ENCODE measurements at places on chromosomes 12 and 14.

DNA sequence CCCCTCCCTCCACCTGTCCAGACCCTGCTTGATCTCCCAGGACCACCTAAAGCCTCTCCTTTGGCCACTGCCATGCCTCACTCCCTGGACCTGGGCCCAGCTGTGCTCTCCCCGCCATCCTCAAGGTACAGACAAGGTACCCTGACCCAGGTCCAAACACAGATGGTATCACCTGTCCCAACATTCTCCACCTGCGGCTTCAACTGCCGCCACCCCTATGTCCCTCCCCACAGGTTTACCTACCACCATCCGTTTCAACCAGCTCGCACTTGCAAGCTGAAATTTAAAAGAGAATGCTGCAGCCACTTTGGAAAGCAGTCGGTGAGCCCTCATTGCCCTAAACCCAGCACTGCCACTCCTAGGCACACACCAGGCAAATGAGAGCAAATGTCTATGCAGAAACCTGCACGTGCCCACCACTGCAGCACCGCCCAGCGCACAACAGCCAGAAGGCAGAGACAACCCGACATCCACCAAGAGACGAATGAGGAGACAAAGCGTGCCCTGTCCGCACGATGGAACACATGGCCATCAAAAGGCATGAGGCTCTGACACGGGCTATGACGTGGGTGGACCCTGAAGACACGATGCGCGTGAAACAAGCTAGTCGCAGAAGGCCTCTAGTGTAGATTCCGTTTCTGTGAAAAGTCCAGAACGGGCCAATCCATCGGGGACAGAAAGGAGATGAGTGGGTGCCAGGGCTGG lies 71.0 kb downstream of the RFLNA start:
- no peak for DNase-seq

DNA sequence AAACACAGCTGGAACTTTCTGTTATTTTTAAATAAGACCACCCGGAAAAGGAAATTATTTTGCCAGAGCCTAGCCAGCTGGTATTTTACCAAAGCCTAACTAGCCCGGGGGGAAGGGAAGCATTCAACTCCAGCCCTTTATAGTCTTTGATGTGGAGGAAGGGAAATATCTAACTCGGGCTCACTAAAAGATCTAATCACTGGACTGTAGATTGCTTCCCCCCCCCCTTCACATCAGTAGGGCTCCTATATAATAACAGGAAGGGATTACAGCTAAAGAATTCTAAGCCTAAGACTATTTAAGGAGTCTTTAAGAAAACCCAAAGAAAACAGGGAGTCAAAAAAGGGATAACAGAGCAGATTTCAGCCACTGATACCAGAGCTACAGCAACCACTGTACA lies 431.1 kb downstream of the KCNH5 start:
- no peak for DNase-seq

DNA sequence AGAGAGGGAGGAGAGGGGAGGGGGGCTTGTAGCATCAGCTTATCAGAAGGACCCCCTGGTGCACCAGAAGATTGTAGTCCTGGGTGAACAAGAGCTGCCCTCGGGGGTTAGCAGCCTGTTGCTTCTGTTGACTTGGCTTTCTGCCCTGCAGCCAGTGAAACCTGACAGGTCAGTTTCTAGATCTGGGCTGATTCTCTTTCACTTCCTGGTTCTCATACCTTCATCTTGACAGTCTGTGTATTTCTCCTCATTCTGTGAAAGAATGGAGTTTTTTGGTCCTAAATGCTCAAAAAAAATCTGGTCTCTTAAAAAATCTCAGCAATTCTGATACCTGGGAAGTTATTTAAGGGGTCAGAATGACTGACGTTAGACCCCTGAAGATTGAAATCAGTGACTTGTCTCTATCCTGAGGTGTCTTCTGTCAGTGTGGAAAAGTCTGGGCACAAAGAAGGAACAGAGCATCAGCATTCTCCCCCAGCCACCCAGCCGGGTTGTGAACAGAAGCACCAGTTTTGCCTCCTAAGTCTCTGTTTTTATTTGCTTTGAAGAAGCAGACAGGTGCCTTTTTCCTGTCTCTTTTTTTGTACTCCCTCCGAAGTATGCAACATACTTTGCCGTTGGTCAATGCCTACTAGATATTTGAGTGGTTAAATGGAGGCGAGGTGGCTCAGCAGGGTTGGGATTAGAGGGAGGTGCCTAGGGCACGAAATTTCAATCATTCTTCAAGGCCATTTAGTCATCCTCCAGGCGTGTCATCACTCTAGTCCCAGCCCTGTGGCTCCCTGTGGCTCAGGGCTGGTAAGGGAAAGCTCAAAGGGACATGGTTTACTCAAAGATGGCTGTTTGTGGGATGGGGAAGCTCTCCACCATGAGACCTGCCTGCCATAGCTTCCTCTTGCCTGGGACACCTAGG lies 24.0 kb downstream of the TTC9 start:
- peak; percentile 20 for DNase-seq

DNA sequence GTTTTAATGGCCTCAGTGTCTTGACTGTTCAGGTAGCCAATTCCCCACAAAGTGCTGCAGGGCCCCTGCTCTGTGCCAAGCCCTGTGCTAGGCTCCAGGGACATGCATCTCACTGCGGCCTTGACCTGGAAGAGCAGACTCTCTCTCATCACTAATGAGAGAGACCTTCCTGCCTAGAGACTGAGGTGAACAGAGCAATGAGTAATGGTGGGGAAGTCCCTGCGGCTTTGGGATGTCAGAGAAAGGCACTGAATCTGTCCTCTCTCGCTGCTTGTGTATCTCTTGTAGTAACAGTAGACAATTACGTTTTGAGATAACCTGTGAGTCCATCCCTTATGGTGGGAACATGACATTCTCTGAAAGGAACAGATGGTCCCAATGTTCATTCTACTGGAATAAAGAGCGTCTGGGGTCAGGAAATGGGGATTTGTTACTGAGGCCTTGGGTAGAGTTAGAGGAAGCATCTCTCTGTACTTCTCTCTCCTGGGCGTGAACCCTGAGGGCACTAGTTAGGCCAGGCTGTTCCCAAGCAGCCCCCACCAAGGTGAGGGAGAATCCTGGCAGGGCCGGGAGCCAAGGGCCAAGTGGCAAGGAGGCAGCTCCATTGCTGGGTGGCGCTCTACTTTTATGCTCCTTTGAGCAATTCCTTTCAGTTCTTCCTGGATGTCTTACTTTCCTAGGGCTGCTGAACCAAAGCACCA lies 13.5 kb downstream of the NFATC4 start:
- DNase-seq = no peak

GRCh38 chr12:16939871-16940306 lies 333.9 kb upstream of the LMO3 start:
- DNase-seq = no peak

- DNase-seq = no peak
These were observed 2.2 kb downstream of the ENDOU start for GRCh38 chr12:47722941-47723631.

DNA sequence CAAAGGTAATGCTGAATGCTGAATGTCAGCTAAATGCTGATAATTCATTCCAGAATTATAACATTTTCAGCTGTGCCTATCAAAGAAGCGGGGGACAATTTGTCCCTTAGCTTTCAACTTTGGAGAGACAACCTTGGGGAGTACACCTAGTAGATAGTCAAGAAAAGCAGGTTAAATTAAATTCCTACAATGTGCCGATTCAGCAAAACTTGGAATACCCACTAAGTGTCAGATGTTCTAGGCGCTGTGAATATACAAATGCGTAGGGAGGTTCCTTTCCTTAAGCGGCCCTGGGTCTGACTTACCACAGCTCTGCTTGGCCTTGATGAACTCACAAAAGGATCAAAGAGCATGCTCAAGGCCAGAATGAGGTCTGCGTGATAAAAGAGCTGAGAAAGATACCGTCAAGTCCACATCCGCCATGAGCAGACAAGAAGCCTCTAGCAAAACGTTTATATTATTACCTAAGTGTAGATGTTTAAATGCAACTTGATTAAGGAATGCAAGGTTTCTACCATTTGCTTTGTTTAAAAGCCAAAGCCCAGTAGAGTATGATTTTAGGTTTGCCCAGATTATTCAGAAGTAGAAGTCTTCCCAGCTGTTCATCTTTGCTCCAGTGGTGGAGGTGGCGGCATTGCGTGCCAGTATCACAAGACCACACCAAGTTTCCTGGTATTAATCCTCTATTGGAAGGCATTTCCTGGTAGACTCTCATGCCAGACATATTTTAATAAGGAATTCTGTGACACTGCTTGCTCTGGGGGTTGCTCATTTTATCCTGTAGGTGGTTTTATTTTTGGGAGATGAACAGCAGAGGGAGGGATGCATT lies 368.6 kb downstream of the DPF3 start:
- DNase-seq = no peak

DNA sequence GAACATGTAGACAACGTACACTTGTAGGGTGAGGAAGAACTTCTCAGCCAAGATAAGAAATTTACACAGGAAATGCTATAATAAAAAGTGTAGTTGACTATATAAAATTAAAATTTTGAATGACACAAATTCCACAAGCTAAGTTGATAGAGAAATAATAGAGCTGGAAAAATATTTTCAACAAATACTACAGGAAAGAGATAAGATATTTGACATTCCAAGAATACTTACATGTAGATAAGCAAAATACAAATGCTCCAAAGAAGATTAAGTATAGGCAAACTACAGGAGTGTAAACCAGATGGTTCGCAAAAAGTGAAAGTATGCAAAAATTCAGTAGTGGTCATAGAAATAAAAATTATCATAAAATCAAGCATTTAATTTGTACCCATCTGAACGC lies 49.2 kb upstream of the ANP32D start:
- no peak for DNase-seq

DNA sequence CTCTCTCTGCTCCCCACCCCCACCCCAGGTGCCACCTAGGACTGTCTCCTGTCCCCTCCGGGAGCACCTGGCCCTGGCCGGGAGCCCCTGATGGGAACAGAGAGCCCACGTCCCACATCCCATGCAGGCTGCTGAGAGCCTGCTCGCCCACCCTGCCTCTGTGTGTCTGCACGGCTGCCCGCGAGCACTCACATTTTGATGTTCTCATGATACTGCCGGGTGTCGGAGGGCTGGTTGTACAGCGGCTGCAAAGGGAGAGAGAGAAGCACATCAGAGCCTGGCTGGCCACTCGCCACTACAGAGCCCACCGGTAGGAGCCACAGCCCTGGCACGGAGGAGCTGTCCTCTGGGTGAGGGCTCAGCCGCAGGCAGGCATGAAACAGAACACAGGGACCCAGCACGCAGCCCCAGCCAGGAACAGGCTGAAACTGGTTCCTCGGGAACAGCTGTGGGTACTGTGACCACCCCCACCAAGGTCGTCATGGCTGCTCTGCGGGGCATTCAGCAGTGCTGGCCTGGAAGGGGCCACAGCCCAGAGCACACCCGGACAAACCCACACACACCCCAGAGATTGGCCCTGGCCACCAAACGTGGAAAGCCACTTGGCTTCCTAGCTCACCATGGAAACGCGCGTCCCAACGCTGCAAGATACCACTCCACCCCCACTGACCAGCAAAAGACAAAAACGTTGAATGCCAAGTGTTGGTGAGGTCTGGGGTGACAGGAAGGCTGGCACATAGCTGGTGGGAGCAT lies 117.6 kb downstream of the NCOR2 start:
- DNase-seq = no peak

GRCh38 chr12:77667101-77667500 lies 163.6 kb upstream of the NAV3 start:
- DNase-seq = no peak

DNA sequence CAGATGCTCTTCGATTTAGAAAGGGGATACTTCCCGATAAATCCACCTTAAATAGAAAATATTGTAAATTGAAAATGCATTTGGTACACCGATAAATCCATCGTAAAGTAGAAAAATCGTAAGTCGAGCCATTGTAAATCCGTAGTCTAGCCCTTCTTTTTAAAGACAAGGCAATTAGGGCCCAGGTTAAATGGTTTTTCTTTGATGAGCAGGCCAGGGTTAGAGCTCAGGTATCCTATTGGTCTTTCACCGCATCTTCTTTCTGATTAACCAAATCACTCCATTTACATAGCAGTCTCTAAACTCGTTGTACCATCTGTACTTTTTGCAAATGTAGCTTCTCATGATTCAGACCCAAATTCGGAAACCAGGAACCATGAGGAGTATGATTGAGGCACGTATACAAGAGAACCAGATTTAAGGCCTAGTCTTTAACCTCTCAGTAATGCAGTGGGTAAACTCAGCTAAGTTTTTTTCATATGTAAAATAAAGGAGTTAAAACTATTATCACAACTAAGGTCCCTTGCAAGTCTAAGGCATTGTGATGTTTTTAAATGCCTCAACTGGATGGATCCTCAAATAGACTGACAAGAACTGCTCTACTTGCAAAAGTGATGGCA lies 2.2 kb upstream of the YAF2 start:
- DNase-seq = no peak

DNA sequence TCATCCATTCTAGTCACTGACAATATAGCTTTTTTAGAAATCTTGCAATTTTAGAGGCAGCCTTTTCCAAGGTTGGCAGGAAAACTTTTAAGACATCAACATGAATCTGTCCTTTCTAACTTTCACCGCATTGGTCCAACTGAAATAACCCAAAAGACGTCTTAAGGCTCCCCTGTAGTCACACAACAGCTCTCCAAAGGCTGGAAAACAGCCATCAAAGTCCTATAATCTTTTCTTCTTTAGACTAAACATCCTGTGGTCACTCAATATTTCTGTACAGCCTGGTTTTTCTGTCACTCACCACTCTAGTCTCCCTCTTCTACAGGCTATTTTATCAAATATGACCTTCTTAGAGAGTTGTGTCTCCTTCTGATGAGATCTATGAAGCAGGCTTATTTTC lies 4.5 kb upstream of the PTPRB start:
- DNase-seq = no peak

- DNase-seq = no peak
These were observed 181.1 kb downstream of the ESR2 start for GRCh38 chr14:64112867-64113678.

DNA sequence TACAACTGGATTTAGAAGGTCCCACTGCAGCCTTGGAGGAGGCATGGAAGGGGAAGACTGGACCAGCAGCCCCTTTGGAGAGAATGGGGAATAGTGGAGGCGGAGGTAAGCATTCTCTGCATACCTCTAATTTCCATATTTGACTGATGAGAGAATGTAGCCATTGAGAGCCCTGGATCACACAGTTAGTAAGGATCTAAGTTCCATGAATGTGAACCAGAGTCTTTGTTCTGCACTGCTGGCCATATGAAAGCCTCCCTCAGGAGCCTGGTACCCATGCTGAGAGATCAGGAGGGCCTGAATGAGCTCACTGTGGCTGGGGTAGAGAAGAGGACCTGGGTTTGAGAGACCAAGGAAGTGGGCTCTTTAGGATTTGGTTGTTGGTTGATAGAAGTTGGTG lies 192.1 kb downstream of the TMEM132C start:
- no peak for DNase-seq

DNA sequence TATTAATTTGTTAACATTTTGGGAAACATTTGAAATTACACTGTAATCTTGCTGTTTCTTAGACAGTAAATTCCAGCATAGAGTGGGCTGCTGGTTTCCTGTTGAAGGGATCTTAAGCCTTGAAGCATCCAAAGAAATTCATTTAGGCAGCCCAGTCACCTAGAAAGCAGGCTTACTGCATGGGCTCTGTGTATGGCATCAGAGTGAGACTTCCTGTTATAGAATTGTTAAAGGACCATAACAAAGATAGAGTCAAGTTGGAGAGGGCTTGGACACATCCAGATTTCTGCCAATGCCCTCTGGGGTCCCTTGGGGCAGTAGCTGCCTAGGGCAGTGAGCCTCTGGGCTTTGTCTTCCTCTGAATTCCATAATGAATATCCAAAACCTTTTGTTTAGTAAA lies 149.2 kb downstream of the DYRK2 start:
- DNase-seq = no peak
